NCI-H1105 treated with DMSO at 0.1 percent for 48 hours (cell line): ENCODE measurements at places on chromosomes 12 and 14.

- DNase-seq: no peak
Measured at GRCh38 chr12:121537814-121538698, 42.8 kb downstream of the KDM2B start.

DNA sequence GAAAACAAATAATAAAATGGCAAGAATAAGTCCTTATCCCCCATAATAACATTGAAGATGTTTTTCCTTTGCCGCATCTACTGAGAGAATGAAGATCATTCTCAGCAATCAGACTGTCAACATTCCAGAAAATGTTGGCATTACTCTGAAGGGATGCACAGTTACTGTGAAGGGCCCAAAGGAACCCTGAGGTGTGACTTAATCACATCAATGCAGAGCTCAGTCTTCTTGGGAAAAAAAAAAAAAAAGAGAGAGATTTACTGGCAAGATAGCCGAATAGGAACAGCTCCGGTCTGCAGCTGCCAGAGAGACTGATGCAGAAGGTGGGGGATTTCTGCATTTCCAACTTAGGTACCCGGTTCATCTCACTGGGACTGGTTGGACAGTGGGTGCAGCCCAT is 41.3 kb upstream of the OR6J1 start:
- no peak for DNase-seq

GRCh38 chr12:70638639-70639360 is 1.6 kb upstream of the PTPRB start:
- no peak for DNase-seq

- DNase-seq: peak; percentile 3
Measured at GRCh38 chr12:121953695-121954094, 35.3 kb downstream of the CFAP251 start.

DNA sequence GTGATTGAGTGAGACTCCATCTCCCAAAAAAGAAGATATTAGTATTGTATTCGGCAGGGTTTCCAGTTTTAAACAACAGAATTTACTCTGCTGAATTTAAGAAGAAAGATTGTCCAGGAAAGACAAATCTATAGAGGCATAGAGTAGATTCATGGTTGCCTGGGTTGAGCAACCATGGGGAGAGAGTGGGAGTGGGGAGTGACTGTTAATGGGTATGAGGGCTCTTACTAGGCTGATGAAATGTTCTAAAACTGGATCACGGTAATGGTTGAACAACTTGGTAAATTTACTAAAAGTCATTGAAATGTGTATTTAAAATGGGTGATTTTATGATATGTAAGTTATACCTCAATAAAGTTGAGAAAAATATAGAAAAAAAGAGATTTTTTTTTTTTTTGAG is 13.9 kb upstream of the C12orf76 start:
- no peak for DNase-seq

- no peak for DNase-seq
Measured at GRCh38 chr12:6959058-6959804, 8.1 kb downstream of the PTPN6 start.

DNA sequence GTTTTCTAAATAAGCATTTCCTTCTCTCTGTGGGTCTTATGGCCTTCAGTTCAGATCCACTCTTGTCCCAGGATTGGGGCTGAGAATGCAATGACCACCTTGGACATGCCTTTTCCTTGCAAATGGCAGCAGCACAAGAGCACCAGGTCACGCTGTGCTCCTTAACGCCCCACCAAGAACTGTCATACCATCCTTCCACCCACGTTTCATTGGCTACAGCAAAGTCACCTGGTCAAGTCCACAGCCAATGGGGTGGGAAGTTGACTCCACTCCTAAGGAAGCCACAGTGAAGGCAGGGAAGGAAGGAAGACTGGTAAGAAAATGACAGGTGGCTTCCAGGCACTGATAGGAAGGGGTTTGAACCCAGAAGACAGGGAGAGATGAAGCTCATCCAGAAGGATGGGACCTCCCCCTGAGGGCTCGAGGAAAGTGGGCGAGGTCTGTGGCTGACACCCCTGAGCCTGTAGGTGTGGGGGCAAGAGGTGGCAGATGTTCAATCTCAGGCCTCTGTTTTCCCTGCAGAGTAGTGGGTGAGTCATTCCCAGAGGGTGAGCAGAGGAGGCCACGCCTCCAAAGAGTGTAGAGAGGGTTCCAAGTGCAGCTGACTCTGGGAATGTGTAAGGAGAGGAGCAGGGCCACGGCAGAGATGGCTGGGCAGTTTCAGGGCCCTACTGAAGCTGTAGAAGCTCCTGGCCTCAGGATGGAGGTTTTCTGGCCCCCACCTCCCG is 113.5 kb upstream of the VRK1 start:
- no peak for DNase-seq

- peak; percentile 66 for DNase-seq
Measured at GRCh38 chr12:94622475-94622874, 27.9 kb downstream of the TMCC3 start.

GRCh38 chr12:124368421-124369032 is 73.6 kb downstream of the RFLNA start:
- DNase-seq: no peak

- no peak for DNase-seq
Measured at GRCh38 chr12:129169928-129170327, 316.6 kb downstream of the GLT1D1 start.

GRCh38 chr12:123479442-123480180 is 21.7 kb downstream of the SNRNP35 start:
- DNase-seq: no peak

DNA sequence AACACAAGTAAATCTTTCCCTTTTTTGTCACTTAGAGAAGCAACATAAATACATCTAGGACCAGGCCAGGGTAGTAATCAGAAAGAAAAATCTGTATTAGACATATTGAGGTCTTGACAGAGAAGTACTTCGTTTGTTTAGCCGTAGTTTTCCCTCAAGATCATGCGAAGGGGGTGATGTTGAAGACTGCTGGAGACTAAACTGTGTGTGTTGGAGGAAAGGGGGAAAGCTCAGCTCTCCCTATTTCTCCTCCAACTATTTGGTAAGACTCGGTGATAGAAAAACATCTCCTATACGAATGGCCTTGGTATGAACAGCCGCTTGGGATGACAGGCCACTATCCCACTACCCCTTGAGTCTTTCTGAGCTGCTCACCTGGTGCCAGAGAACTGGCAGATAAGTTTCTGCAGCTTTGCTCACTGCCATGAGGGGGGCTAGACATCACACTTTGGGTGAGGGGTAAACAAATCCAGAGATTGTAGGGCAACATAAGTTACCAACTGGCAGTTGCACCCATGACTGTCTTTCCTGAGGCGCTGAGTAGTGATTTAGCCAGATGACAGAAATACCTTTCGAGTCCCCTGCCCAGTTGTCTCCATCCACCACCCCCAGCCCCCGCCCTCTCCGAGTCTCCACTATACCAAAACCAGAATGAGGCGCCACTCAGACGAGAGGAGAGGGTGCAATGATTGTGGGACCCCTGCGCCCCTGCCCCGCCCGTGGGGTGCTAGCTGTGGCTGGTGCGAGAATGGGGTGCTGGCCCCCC is 685 bp downstream of the VAMP1 start:
- peak; percentile 5 for DNase-seq

DNA sequence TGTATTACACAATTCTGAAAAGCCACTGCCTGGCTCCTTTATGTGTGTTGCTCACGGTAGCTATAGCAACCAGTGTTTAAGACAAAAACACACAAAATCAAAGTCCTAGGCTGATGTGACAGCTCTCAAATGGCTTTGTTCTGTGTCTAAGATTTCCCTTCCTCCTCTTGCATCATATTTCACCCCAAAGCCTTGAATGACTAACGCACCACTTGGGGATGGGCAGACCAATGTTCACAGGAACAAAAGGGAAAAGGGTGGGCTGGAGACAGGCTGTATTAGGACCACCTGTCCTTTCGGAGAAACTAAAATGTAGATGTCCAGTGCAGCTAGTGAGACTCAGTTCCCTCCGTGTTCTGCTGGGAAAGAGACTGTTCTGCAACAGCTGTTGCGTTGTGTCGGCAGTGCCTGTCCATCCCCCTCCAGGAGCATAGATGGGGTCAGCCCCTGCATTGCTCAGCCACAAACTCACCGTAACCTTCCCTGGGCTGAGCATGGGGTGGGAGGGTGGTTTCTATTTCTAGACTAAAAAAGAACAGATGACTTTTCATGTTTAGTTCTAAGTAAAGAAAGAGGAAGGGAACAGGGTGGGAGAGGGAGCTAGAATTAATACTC is 26.8 kb upstream of the DAAM1 start:
- no peak for DNase-seq

DNA sequence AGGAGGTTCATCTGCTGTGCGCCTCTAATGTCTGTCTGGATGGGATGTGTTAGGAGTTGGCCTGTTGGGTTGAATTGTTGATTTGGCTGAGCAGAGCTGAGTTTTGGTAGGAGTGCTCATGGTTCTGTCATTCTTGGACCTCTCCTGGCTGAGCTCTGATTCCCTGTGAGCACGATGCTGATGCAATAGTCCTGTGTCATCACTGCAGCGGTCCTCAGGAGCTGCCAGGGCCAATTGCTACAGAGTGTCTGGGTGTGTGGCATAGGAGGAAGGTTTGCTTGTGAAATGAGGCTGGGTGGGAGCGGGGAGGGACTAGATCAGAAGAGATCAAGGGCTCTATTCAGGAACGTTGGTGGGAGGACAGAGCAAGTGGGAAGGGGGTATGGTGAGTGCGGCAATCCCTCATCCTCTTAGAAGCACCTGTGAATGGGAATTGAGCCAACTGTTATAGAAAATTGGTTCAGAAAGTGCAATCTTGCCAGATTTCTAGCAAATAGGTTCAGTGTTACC is 21.2 kb downstream of the PEX5 start:
- no peak for DNase-seq

DNA sequence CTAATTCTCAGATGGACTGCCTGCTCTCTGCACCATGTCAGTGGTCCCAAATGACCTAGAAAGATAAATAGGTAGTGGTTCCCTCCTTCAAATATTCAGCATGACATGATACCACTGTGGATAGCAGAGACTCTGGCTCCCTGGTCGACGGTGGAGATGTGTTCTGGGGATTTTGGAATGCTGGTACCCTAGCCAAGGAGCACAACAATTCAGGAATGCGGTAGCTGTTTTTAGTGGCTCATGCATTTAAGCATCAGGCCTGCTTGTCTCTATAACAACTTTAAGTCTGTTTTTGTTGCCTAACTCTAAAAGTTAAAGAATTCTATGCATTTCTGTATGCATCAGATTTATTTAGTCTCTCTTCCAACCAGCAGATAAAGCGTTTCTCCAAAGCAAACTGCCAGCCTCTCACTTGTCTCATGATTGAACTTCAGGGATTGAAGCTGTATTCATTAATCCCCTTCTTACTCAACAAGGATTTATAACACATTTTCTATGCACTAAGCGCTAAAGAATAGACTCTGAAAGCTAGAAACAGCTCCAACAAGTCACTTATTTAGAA is 164.9 kb upstream of the BMP4 start:
- no peak for DNase-seq

GRCh38 chr12:75953312-75953906 is 78.2 kb downstream of the PHLDA1 start:
- no peak for DNase-seq

GRCh38 chr12:116454076-116454475 is 105.1 kb upstream of the MAP1LC3B2 start:
- DNase-seq: no peak

GRCh38 chr12:46267575-46267824 is 1.3 kb downstream of the SLC38A1 start:
- DNase-seq: peak; percentile 65

- no peak for DNase-seq
Measured at GRCh38 chr14:64235652-64236640, 58.2 kb downstream of the ESR2 start.

DNA sequence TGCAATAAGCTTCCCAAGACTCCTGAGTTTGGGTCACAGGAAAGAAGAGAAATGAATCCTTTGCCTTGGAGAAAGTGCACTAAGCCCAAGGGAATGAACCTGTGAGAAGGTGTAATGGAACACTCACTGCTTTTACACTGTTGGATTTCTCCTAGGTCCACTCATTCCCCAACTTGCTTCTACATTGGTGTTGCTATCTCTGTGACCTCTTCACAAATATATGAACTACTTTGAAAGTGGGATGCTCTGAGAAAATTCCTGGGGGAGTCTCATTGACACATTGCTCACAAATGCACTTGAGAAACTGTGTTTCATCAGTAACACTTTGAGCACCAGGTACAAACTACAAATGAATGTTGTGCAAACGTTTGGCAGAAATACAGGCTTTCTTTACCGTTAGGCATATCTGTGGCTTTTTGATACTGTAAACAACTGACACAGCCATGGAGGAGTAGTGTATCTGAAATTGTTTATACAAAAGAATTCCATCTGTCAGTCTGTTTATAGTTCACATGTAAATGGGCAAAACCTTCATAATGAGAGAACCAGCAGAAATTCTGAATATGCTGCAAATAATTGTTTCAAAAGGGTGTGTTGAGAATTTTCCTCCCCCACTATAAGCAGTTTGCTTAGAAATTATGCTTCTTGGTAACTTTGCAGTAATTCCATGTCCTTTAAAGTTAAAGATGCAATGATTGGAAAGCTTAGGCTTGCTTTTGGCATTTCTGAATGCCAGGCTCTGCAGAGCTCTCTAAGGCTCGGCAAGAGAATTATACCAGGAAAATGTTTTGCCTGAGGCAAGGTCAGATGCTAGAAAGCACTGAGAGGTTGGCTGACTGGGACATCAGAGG is 348.5 kb upstream of the DDHD1 start:
- DNase-seq: no peak

GRCh38 chr14:105083926-105084685 is 18.9 kb upstream of the GPR132 start:
- no peak for DNase-seq

DNA sequence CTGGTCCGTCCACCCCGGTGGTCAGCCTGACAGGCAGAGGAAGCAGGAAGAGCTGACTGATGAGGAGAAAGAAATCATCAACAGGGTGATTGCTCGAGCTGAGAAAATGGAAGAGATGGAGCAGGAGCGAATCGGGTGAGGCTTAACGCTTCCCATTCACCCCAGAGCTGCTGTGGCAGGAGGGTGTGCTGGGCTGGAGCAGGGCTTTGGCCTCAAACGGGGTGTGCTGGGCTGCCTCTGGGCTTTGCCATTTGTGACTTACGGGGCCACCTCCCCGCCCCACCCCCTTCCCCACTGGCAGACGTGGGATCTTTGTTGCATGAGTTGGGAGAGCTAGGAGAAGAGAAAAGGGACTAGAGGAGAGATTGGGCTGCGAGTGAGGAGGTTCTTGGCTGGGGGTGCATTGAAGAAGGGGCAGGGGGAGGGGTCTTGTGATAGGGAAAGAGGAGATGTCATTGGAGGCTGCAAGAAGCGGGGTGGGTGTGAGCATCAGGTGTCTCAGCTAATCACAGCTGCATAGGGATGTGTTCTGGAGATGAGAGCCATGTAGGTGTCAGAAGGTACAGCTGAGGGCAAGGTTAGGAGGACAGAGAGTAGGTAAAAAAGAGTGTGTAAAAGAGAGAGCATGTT is 56.3 kb downstream of the RPH3A start:
- no peak for DNase-seq

DNA sequence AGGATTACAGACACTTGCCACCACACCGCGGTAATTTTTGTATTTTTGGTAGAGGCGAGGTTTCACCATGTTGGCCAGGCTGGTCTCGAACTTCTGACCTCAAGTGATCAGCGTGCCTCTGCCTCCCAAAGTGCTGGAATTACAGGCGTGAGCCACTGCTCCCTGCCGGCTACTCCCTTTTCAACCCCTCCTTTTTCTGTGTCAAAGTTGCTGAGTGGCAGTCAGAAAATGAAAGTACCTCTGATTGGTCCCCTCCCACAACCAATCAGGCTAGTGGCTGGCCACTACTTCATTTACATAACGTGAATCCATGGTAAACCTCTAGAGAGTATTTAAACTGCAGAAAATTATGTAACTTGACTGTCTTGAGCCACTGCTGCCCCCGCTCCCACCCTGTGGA is 5.9 kb downstream of the RESF1 start:
- no peak for DNase-seq
